ENCODE measurements at places on chromosomes 5 and 9.

DNA sequence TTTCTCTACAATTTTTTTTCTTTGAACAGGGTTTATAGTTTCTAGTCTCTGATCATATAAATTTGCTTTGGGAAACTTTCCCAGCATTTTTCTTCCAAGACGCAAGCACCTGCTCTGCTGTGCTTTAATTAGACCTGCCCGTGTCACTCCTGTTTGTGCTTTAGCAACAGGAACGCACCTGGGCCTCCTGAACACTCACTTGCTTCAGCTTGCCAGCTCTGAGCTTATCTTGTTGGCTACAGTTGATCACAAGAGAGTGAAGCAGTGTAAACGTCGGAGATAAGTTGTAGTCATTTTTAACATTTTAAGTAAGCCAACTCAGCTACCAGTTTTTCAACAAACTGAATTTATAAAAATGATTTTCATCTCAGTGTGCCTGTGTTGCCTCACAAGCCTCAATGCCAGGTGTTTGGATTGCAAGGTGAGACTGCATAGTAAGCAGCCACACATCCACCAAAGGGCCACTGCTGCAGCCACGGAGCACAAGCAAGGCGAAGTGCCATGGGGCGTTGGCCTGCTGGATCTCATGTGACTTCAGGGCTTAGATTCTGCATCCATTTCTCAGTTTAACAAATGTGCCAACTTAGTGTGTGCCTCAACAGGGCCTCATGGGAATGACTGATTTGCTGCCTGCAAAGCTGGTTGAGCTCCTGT, 166.9 kb downstream of the TRIO start:
- DNase-seq = no peak

DNA sequence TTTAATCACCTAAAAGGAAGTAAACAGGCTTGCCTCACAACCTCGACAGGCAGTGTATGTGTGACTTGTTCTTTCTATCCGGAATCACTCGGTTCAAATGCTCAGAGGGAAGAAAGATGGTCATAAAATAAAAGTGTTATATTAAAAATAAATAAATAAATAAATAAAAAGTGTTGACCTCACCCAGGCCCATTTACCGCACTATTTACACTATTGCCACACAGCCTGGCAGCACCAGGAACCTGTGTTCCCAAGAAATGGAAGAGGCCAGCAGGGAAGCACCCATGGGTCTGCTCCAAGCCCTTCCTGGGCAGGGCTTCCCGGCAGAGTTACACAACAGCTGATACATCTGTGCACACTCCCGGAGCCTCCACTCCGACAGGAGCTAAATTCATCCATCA, 127.9 kb downstream of the EFNA5 start:
- no peak for DNase-seq

- no peak for DNase-seq
These were observed 192.0 kb downstream of the AP3B1 start for GRCh38 chr5:78102500-78102899.

DNA sequence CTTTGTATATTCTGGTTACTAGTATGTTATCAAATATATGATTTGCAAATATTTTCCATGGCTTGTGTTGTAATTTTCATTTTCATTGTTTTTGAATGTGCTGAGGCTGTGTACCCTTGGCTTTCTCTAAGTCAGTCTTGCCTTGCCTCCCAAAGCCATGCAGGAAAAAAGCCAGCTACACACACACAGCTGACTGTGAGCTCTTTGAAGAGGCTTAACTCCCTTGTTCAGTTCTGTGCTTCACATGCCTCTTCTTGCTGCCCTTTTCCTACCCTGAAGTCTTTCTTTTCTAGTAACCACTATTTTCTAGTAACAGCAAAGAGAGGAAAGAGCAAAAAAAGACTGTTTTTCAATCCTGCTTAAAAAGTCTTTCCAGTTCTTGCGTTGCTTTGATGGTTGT, 53.9 kb downstream of the KCNN2 start:
- no peak for DNase-seq

DNA sequence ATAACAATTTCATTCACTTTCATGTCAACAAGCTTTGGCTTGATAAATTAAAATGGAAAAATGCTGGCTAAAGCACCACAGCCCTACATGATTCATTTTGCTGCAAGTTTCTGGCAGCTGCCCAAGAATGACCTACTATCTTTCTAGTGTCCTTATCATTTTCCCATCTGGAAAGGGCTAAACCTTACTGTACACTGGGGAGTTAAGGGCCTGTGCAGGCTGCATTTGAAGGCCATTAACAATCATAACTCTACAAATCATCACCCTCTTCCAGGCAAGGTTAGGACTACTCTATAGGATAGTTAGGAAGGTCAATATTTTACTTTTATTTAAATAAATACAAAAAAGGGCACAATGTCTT, 579.7 kb upstream of the ZNF608 start:
- DNase-seq = peak; percentile 66

- no peak for DNase-seq
These were observed 83.7 kb downstream of the SH3TC2 start for GRCh38 chr5:148979083-148979723.

GRCh38 chr5:97560599-97560993, 377.5 kb upstream of the RIOK2 start:
- DNase-seq = no peak

DNA sequence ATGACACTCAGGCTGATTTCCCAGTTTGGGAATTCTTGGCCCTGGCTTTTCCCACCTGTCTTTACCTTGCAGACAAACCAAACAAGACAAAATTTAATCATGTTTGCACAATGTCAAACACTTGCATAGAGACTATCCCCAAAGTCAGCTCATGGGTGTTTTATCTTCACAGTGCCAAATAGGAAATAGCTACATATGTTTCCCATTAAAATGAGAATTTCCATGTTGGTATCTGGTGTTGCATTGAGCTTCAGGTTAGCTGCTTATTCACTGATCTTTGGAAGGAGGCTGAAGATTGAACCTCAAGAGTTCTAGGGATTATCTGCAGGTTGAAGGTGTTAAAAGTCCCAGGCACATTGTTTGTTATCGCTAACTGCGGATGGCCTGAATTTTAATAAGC, 19.5 kb downstream of the MAP1B start:
- DNase-seq = no peak

DNA sequence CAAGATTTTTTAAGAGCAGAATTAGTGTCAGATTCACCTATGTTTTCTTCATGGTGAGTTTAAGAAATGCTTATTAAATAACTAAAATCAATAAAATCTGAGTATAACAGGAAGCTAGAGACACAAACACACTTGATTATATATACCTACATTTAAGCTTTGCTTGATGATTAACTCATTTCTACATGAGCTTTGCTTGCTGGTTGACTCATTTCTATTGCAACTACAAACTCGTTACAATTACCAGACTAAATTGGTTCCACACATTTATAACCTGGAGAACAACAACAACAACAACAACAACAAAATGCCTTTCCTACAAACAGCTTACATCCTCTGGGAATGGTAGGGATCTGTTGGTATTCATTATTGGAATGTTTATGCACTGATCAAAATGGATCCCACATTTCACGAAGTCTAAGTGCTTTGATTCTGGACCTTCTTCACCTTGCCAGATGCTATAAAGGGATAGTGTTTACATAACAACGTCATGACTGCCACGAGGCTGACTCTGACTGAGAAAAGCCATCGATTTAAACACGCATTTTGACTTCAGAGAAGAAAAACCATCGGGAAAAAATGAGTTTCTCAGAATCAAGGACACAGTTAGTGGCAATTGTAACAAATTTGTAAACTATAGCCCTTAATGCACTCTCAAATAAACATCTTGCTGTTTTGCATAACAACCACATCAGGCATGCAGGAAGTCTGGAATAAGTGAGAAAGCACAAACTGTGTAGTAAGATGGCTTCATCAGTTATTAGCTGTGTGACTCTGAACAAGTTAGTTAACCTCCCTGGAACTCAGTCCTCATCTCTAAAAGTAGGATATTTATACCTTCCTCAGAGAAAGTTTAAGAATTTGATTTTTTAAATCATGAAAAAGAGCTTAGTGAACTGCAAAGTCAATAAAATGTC, 49.8 kb downstream of the RASEF start:
- DNase-seq = no peak

- DNase-seq = no peak
These were observed 57.1 kb upstream of the C5orf46 start for GRCh38 chr5:147963436-147963835.

GRCh38 chr5:142013734-142014521, 1.1 kb upstream of the GNPDA1 start:
- no peak for DNase-seq

DNA sequence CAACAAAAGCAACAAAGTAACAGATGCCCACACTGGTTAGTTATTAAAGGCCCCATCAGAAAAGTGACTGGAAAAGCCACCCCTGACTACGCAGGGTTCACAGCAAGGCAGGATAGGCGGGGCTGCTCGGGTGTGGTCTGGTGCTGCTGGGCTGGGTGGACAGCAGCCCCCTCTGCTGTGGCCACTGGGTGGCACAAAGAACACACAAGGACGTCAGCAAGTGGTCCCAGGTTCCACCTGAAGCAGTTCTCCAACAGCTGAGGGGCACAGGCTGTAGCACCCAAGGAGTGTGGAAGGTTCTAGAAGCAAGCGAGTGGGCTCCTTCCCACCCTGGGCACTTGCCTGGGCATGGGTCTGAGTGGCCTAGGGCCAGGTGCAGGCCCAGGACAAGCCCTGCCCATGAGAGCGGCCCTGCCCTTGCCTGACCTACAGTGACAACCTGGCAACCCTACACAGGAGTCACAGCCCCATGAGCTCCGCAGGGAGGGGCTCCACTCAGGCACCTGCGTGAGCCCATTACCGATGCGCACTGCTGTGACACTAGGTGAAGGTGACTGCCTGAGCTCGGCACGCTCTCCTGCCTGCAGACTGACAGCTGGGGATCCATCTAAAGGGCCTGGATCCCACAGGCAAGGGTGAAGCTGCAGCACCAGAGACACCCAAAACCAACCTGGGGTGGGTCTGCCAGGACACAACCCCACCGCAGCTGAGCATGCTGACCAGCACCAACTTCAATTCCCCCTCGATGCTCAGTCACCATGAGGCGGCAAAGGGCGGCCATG, 8.1 kb downstream of the BRD9 start:
- no peak for DNase-seq

DNA sequence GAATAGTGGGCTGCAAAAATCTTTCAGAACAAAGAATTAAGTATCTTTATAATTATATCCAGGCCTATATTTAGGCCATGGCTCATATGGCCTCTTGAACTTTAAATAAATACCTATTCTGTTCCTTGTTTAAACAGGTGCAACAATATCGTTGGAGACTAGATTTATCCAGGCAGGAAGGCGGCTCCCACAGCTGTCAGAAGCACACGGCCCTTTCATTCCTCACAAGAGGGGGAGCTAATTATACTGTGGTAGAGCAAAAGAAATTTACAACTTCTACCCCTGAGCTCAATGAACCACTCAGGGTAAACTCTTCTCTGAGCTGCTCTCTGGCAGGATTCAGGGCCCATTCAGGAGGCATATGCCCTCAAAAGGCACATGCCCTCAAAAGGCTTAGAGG, 31.3 kb downstream of the TMEM174 start:
- DNase-seq = no peak

GRCh38 chr9:118578467-118578866, 790.8 kb downstream of the BRINP1 start:
- peak; percentile 60 for DNase-seq

DNA sequence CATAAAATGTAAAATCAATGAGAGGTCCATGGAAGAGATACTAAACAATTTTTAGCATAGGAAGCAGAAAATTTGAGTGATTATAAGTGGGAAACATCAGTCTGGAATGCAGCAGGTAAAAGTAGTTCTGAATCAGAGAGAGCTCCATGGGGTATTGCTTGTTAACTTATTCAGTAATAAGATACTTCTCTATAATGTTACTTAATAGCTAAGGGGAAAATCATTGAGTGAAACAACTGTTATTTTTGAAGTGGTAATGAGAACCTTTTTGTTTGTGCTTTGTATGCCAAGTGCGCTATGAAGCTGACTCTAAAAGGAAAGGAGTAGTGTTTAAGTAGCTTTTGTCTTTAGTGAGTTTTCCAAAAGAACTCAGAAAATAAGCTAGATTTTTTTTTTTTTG, 95.2 kb downstream of the ERBIN start:
- no peak for DNase-seq

GRCh38 chr9:107631788-107632187, 142.2 kb upstream of the KLF4 start:
- DNase-seq = no peak

DNA sequence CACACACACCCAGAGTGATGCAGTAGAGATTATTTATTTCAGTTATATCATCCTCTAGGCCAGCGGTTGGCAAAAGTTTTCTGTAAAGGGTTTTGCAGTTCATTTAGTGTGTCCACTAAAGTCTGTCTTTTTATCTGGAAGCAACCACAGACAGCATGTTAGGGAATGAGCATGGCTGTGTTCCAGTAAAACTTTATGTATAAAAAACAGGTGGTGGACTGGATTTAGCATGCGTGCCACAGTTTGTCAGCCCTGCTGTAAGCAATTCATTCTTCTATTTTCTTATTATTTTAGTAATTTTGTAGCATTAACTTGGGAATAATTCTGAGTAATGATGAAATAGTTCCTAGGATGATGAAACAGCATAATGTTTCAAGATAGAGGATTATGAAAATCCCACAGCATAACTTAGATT, 51.7 kb downstream of the CCNH start:
- DNase-seq = no peak

DNA sequence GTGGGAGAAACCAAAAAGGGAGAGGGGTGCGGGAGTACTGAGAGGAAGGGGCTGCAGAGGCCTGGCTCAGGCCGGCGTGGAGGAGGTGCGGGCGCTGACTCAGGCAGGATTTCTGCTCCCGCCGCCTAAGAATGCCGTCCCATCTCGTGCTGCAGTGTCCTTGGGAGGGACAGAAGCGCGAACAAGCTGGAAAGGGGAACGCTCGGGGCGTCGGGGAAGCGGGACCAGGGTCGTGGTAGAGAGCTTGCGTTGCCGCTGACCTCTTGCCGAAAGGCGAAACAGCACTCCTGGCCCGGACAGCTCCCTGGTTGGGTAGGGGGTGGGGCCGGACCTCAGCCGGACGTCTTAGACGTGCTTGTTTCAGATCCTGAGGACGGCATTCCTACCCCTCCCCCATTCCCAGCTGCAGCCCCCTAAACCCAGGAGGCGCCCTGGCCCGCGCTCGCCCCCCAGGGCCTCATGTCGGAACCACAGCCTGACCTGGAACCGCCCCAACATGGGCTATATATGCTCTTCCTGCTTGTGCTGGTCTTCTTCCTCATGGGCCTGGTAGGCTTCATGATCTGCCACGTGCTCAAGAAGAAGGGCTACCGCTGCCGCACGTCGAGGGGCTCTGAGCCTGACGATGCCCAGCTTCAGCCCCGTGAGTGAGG, 1.1 kb downstream of the RELL2 start:
- DNase-seq = no peak
